Stimulated activated naive B cell treated with anti-CD40 and anti-IgM and Interleukin-4, amounts not matched to agents 10 μg/mL and 1 μg/mL and 100 μg/mL, for 72 hours (primary cell): ENCODE measurements at places on chromosomes 4 and X.
A peak's percentile ranks its signal among the peaks of the same experiment; 100 is the strongest.

GRCh38 chrX:68934421-68934820 is 105.6 kb downstream of the EFNB1 start:
- H3K27ac ChIP-seq = no peak overlapping the region
- DNase-seq = no peak
- H3K36me3 ChIP-seq = no peaks in the 10 kb centered on the region
- H3K4me1 ChIP-seq = peaks cover 2% of the 10 kb centered on the region
- no peak overlapping the region for H3K4me3 ChIP-seq

DNA sequence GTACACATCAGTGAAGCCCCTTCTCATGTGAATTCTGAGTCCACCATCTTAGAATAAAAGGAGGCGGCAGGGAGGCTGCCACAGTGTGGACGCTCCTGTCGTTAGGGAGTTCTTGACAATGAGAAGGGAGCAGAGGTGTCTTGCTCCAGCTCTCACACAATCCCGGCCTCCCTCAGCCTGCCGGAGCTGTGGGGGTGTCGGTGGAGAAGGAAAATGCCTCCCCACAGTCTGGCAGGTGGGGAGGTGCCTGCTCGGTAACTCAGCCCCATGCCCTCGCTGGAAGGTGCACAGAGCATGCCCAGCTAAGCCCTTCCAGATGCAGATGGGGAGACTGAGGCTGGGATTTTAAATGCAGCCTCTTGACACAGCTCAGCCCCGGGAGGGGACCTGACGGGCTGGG is 20.0 kb upstream of the SH3TC1 start:
- H3K4me3 ChIP-seq = no peak overlapping the region
- H3K4me1 ChIP-seq = peaks cover 8% of the 10 kb centered on the region
- H3K27ac ChIP-seq = no peak overlapping the region
- no peak for DNase-seq

- DNase-seq = no peak
- no peak overlapping the region for H3K4me3 ChIP-seq
- H3K27me3 ChIP-seq = no peaks in the 10 kb centered on the region
Measured at GRCh38 chr4:159303435-159303834, 200.6 kb downstream of the RAPGEF2 start.

DNA sequence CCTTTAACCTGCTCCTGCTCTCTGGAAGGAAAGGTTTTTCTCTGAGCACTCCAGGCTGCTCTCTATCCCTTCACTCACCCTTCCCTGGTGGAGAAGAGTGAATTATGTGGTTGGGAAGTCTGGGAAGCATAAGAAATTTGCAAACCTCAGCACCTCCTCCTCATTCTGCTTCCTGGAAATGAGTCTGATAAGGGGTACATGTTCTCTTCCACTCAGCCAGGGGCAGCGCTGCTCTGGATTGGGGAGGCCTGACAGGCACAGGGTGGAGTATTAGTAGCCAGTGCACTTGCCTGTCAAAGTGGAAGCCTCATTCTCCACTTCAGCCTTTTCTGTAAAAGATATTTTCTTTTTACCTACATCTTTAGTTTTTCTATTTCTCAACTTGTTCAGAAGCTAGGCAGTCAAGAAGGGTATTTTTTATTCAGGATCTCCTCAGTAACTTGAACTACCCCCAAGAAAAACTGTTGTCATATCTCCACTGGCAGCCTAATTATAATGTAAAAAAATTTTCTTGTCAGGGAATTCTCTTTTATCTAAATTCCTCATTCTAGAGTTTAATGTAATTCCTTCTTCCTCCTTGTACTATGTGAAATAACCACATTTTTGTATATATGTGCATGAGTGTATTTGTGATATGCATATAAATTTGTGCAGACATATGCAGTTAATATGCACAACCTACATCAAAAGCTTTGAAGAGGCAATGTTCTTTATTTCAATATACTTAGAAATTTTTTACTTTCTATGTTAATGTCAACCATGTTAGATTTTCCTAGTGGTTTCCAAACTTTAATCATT is 15.3 kb downstream of the ADAMTS3 start:
- H3K27ac ChIP-seq = no peak overlapping the region
- no peaks in the 10 kb centered on the region for H3K36me3 ChIP-seq
- no peak for DNase-seq
- H3K27me3 ChIP-seq = no peaks in the 10 kb centered on the region
- no peak overlapping the region for H3K4me3 ChIP-seq

- no peak for DNase-seq
- no peak overlapping the region for H3K4me3 ChIP-seq
- H3K27me3 ChIP-seq = no peaks in the 10 kb centered on the region
- H3K27ac ChIP-seq = no peak overlapping the region
- H3K4me1 ChIP-seq = peaks cover 9% of the 10 kb centered on the region
Measured at GRCh38 chrX:2894885-2895292, 34.2 kb downstream of the ARSD start.

GRCh38 chr4:73844806-73845205 is 8.3 kb upstream of the PF4V1 start:
- H3K36me3 ChIP-seq = no peaks in the 10 kb centered on the region
- H3K27me3 ChIP-seq = no peaks in the 10 kb centered on the region
- no peak overlapping the region for H3K27ac ChIP-seq
- DNase-seq = no peak
- no peak overlapping the region for H3K4me3 ChIP-seq

GRCh38 chrX:67784712-67785111 is 240.9 kb downstream of the AR start:
- DNase-seq = no peak
- H3K36me3 ChIP-seq = no peaks in the 10 kb centered on the region
- H3K4me3 ChIP-seq = no peak overlapping the region
- no peaks in the 10 kb centered on the region for H3K4me1 ChIP-seq

- no peak overlapping the region for H3K27ac ChIP-seq
- peaks cover 2% of the 10 kb centered on the region for H3K36me3 ChIP-seq
- H3K27me3 ChIP-seq = no peaks in the 10 kb centered on the region
- DNase-seq = no peak
- no peaks in the 10 kb centered on the region for H3K4me1 ChIP-seq
Measured at GRCh38 chr4:81227968-81228367, 12.9 kb upstream of the PRKG2 start.

DNA sequence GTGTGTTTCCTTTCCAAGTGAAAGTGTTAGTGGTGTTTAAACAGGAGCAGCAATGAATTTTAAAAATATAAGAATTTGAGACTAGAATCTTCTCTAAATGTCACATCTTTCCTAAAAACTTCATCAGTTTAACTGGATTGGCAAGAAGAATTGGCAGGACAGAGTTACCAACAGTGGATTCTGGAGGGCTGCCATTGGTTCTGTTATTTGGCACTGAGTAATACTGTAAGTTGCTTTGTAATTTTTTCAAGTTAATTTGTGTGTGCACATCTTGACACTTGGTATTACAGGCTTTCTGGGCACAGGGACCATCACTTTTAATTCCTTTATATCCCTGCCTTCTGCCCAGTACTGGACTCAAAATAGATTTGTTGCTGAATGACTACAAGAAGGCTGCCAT is 4.5 kb upstream of the GPRIN3 start:
- H3K4me1 ChIP-seq = peaks cover 8% of the 10 kb centered on the region
- H3K27me3 ChIP-seq = peaks cover 7% of the 10 kb centered on the region
- no peaks in the 10 kb centered on the region for H3K36me3 ChIP-seq

GRCh38 chr4:142480244-142480643 is 365.9 kb downstream of the INPP4B start:
- H3K4me3 ChIP-seq = no peak overlapping the region
- H3K36me3 ChIP-seq = no peaks in the 10 kb centered on the region
- no peak overlapping the region for H3K27ac ChIP-seq
- H3K27me3 ChIP-seq = no peaks in the 10 kb centered on the region
- H3K4me1 ChIP-seq = no peaks in the 10 kb centered on the region

DNA sequence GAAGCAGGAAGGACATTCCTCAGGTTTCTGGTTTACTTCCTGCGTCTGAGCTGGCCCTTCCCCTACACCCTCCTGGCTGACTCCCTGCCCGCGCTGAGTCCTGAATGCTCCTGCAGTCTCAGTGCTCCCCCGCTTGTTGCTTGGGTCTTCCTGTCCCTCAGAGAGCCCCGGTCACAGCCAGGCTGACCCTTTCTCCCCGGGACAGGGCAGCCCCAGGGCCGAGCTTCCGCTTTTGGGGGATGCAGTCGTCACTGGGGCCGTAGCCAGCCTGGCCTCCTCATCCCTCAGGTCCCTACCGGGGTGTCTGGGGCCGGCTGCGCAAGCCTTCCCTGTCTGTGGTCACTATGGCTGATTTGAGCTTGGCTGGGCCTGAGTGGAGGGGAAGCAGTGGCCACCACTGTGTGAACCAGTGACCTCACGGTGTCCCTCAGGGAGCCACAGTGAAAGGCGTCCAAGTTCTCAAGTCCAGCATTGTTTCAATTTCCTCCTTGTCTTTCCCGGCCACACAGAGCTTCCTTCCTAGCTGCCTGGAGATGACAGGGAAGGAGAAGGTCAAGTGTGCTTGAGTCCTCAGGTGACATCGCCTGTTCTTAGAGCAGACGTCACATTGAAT is 34.1 kb upstream of the ASMTL start:
- peak overlapping the region; percentile 77 for H3K27ac ChIP-seq
- no peak for DNase-seq
- no peaks in the 10 kb centered on the region for H3K27me3 ChIP-seq
- no peak overlapping the region for H3K4me3 ChIP-seq

- no peak overlapping the region for H3K27ac ChIP-seq
- H3K27me3 ChIP-seq = no peaks in the 10 kb centered on the region
- H3K36me3 ChIP-seq = no peaks in the 10 kb centered on the region
- no peaks in the 10 kb centered on the region for H3K4me1 ChIP-seq
- H3K4me3 ChIP-seq = no peak overlapping the region
- no peak for DNase-seq
Measured at GRCh38 chrX:87626996-87627395, 109.4 kb downstream of the KLHL4 start.

DNA sequence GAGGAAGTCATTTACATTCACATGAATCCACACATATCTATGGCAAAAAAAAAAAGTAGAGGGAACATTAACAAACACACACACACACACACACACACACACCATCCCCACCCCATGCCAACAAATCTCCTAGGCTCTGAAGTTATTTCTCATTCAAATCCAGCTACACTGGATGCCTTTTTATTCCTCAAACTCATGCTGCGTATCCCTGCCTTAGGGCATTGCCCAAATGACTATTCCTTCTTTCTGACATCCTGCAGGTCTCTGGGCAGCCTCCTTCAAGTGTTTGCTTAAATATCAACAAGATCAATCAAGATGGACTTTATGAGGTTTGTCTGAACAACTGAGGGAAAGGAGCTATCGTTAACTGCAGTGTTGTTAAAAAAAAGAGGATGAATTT is 106.5 kb upstream of the FAM9A start:
- no peak for DNase-seq
- H3K36me3 ChIP-seq = no peaks in the 10 kb centered on the region
- peaks cover 17% of the 10 kb centered on the region for H3K27me3 ChIP-seq
- H3K27ac ChIP-seq = no peak overlapping the region
- no peak overlapping the region for H3K4me3 ChIP-seq
- no peaks in the 10 kb centered on the region for H3K4me1 ChIP-seq

DNA sequence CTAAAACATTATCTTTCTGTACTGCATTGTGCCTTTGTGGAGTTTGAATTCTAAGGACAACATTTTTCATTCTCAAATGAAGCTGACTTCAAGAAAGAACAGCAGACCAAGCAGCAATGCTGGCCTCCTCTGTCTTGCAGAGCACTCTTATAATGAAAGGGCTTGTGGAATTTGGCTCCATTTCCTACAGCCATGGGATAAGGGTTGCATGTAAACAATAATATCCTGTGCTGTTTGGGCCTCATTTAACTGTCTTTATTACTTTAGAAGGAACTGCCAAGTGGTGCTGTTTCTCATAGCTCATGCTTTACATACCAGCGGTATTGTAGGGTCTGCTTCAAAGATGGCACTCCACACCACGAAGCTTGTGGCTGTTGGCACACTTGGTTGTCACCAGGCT is 111.4 kb upstream of the EOLA2 start:
- no peaks in the 10 kb centered on the region for H3K4me1 ChIP-seq
- no peaks in the 10 kb centered on the region for H3K36me3 ChIP-seq
- H3K4me3 ChIP-seq = no peak overlapping the region
- H3K27ac ChIP-seq = no peak overlapping the region
- DNase-seq = no peak

DNA sequence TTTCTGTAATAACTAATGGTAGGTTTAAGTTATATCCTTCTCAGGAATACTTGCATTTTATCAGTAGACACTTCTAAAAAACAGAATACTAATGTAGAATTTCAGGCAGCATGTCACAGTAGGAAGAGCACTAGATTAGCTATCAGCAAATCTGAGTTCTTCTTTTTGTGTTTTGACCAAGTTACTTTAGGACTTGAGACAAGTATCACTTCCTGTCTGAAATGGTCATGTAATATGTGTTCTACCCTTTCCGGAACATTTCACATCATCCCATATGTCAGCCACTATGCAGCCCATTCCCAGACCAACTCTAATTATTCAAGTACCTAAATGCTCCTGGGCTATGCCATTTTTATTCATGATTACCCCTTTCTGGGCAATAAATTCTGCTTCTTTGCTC is 401.8 kb upstream of the RPS6KA3 start:
- H3K36me3 ChIP-seq = no peaks in the 10 kb centered on the region
- no peak overlapping the region for H3K4me3 ChIP-seq
- H3K4me1 ChIP-seq = no peaks in the 10 kb centered on the region
- DNase-seq = no peak
- H3K27me3 ChIP-seq = no peaks in the 10 kb centered on the region
- no peak overlapping the region for H3K27ac ChIP-seq

DNA sequence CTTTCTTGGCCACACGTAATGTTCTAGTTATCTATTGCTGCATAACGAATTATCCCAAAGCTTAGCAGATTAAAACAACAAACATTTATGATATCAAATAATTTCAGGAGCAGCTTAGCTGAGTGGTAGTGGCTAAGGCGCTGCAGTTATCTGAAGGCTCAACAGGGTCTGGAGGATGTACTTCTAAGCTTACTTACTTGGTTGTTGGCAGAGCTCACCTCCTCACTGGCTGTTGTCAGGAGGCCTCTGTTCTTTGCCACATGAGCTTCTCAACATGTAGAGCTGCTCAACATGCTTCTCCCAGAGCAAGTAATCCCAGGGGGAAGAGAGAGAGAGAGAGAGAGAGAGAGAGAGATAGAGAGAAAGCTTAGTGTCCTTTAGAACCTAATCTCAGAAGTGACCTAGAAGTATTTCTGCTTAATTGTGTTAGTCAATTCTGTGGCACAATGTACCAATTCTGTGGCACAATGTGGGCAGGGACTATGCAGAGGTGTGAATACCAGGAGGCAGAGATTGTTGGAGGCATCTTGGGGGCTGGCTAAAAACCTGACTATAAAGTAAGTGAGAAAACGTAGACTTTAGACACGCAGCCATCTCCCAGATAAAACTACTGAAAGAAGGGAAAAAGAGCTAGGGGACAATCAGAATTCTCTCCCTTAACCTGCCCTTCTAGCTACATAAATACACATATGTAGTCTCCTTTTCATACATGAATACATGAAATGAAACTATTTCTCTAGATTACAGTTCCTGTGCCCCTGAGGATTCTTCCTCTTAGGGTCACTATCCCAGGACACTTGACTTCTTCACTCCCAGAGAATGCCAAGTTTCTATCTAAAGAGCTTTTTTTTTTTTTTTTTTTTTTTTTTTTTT is 40.2 kb downstream of the HOPX start:
- H3K27me3 ChIP-seq = no peaks in the 10 kb centered on the region
- peaks cover under 1% of the 10 kb centered on the region for H3K36me3 ChIP-seq
- no peak for DNase-seq

- H3K27ac ChIP-seq = no peak overlapping the region
- H3K36me3 ChIP-seq = no peaks in the 10 kb centered on the region
- H3K27me3 ChIP-seq = no peaks in the 10 kb centered on the region
- no peaks in the 10 kb centered on the region for H3K4me1 ChIP-seq
- DNase-seq = no peak
Measured at GRCh38 chr4:62408454-62408853, 1208.3 kb downstream of the ADGRL3 start.
